ENCODE measurements at places on chromosomes 13 and 19.

- no peak for DNase-seq
Observed at GRCh38 chr19:50703915-50704796, 15.4 kb downstream of the SHANK1 start.

DNA sequence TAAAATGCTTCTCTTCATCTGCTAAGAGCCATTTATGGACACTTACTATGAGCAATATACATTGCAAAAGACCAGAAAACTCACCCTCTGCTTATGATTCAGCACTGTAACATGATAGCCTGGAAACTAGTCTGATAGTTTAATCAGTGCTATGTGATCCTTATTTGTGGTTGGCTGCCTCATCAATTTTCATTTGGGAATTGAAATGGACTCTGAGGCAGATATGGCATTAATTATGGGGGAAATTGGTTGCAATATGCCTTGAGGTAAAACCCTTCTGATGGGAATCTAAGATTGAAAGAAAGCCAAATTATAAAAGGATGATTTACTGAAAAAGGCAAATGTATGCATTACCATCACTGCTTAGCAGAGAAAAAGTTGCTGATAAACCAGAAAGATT, 33.5 kb downstream of the FAM216B start:
- DNase-seq, result no peak

DNA sequence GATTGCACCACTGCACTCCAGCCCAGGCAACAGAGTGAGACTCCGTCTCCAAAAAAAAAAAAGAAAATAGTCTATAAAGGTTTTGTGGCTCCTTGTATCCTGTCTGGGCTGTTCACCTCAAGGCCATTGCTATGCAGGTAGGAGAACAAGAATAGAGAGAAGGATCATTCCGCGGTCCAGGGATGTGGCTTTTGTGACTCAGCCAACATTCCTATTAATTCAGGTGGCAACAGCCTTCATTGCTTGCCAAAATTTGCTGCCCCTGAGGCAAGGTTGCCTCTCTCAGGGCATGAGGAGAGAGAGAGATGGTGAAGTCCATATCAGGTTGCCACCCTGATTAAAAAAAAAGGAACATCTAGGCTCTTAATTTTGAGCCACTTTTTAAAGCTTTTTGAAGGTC, 8.0 kb downstream of the ZNF551 start:
- DNase-seq, result no peak

DNA sequence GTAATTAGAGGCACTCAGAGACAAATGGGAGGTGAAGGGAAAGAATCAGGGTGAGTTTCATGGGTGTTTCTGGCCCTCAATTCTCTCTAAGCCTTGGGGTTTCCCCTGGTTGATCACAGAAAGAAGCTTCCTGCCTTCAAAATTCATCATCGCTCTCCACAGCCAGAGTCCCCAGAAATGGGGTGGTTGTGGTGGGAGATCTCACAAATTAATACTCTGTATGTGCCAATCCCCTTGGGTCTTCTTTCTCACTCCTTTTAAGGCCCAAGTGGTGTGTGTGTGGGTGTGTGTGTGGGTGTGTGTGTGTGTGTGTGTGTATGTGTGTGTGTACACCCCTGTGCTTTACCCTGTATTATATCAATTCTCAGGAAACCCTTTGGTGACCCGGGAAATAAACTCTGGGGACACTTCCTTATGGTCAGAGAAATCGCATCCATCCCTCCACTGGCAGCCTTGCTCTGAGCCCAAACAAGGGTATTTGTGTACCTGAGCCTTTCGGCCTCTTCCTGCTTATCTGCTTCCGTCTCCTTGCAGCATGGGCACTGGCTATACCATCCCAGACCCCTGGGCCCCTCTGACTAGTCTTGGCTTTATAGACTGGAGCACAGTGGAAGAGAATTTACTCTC, 2.8 kb upstream of the FCGBP start:
- DNase-seq, result no peak

DNA sequence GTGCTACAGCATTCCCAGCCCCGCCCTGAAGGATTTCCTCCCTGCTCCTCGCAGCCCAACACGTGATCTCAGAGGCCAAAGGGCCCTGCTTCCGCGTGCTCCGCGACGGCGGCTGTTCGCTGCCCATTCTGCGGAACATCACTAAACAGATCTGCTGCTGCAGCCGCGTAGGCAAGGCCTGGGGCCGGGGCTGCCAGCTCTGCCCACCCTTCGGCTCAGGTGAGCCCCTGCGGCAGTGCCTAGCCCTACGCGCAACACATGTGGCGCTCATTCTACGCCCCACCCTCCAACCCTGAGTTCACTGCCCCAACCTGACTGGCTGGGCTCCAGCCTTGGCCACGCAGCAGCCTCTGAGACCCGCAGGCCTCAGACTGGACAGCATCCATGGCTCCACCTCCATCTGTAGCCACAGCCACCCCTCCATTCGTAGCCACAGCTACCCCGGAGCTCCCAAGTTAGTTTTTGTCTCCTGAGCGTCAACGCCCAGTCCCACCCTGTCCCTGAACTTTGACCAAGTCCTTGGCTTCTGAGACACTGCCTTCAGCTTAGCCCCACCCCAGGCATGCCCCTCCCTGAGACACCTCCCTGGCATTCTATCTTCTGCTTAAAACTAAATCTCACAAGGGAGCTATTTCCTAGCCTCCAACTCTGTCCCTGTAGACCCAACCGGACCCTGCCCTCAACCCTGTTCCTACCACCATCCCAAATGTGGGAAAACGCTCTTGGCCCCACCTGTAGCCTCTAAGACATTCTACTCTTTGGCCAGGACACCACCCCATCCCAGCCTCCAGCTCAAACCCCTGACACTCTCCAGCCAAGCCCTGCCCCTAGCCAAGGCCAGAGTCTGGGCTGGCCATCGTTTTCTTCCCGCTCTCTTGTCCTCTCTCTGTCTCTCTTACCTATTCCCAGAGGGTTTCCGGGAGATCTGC, 6.4 kb downstream of the LTBP4 start:
- DNase-seq, result no peak

DNA sequence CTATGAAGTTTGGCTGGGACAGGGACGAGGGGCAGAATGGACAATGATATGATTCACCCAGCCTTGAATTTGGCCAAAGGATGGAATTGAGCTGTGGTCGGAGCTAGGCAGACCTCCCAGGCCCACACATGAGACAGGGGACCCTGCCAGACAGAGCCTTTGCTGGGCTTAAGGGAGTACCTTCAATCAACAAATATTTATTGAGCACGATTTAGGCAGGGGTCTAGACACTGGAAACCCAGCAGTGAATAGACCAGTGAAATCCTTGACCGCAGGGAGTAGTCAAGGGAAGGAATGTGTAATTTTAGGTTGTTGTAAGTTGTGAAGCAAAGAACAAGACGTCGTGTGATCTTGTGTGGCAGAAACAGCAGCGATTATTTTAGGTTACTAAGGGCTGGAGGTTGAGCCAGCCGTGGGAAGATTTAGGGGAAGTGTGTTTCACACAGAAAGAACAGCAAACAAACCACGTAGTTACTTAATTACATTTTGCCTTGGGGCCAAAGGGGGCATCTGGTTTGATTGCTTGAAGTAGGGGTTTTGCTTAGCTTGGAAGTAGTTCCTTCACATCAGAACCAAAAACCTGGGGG, 16.9 kb upstream of the AP1M2 start:
- DNase-seq, result peak; percentile 84

DNA sequence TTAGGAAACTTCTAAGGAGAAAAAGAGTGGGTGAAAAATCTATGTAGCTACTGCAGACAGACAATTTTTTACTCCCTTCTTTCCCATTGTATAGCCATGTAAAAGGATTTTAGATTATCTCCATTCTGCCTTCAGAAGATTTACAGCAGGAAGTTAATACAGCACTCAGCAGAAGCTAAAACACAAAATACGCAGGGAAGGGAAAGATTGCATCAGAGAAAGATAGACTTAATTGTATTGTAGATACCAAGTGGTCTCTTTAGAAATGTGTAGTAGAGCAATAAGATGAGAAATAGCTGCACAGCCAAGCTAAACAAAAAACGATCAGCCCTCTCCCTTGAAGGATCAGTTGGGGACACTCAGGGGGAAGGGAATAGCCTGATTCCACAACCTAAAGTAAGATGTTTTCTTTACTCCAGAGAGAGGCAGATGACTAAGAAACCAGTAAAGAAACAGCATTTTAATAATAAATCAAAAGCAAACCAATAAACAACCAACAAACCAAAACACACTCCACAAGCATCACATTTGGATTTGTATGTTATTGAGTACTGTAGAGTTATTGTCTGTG, 236.7 kb upstream of the SLITRK1 start:
- no peak for DNase-seq

- no peak for DNase-seq
Observed at GRCh38 chr13:77829963-77830362, 88.7 kb downstream of the EDNRB start.

- DNase-seq, result no peak
Observed at GRCh38 chr13:50162567-50162966, 147.3 kb downstream of the KCNRG start.
